Renal cortical epithelial cell (primary cell): ENCODE measurements at places on chromosomes 2 and 18.

- no peak for DNase-seq
These were observed 719.4 kb downstream of the SOCS6 start for GRCh38 chr18:71008257-71008656.

GRCh38 chr2:197359859-197360258 is 49.3 kb upstream of the ANKRD44 start:
- no peak for DNase-seq

DNA sequence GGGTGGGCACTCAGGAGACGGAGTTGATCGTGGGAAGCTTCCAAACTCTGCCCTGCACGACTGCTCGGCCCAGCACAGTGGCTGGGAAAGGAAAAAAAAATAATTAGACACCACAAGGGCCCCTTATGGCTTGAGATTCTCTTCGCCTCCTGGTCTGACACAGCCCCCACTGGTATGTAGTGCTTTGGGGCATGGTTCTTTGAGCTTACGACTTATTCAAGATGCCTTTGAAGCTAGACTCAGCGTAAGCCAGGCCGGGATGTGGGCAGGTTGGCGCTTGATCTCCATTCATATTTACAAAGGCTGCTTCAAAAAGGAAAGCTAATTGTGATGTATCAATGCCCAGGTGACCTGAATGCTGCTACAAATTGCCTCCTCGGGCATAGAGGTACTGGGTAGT is 50.5 kb downstream of the CXCR4 start:
- no peak for DNase-seq

GRCh38 chr18:11980163-11980493 is 1.2 kb upstream of the IMPA2 start:
- DNase-seq = no peak

GRCh38 chr2:161067846-161068350 is 92.3 kb upstream of the TANK start:
- no peak for DNase-seq

GRCh38 chr18:31830686-31831085 is 70.0 kb upstream of the SLC25A52 start:
- DNase-seq = no peak

DNA sequence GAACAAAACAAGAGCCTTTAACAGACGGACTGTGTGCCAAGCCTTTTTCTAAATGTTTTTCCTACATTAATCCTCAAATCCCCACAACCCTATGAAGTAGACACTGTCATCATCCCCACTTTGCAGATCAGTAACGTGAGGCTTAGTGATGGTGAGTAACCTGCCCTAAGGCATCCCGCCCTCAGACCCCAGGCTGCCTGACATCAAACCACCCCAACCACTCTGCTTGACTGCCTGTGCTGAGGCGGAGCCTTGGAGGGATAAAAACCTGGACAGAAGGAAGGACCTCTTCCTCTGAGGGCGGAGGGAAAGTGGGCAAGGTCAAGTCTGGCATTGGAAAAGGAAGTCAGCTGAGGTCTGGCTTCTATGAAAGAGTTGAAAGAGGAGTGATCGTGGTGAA is 104.6 kb downstream of the SP3 start:
- no peak for DNase-seq

DNA sequence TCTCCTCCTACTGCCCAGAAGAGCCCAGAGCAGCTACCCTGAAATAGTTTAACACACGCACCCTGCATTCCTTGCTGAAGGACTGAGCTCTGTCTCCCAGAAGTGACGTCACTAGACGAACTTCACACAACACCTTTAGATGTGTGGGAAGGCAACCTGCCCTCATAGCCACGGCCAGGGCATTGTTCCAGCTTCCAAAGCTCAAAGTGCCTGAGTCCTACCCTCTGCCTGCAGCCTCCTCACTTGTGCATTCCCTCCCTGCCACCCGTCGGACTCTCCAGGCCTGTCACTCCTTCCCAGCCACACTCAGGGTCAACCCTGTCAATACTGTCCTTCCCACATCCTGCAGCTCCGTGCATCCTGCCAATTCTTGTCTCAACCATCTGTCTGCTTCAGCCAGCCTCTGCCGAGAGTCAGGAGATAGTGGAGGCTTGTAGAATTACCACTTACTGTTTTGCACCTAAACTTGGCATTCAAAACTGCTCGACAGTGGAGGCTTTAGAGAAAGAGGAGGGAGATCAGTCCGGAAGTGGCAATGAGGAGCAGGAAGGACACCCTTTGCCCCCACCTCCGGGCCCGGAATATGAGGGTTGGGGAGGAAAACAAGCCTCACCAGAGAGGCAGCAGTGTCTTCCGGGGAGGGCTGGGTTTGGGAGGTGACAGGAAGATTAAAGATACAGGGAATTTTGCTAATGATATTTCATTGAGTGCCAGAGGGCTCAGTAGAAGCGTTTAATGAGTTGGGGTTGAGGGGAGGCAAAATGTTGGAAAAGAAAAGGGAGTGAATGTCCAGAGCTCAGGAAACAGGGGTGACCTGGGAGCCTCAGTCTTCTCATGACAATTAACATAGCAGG is 72.3 kb upstream of the ATG16L1 start:
- no peak for DNase-seq

- DNase-seq = peak; percentile 22
These were observed 13.1 kb downstream of the EIF4E2 start for GRCh38 chr2:232563580-232563979.

DNA sequence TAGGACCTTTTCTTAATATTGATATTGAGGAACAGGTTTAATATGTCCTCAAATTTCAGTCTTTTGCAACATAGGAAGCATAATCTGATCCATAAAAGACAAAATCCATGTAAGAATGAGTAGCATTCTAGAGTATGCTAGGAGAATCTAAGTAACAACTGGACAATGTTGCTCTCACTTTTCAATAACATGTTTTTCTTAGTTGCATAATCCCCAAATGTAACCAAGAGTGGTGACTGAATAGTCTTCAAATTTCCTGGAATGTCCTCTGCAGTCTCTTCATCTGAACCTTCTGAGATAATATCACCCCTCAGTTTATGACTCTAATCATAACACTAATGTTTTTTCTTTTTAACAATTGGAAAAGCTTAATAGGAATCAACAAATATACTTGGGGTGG is 110.0 kb upstream of the ZEB2 start:
- DNase-seq = no peak

- DNase-seq = peak; percentile 61
These were observed 14.9 kb downstream of the TYW5 start for GRCh38 chr2:199940373-199940772.

DNA sequence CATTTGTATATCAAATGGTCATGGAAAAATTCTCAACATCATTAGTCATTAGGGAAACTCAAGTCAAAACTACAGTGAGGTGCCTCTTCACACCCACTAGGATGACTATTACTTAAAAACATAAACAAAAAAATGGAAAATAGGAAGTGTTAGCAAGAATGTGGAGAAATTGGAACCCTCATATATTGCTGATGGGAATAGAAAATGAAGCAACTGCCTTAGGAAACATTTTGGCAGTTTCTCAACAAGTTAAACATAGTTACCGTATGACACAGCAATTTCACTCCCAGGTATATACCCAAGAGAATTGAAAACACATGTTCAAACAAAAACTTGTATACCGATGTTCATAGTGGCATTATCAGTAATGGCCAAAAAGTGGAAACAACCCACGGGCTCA is 18.1 kb upstream of the CYP26B1 start:
- DNase-seq = no peak

DNA sequence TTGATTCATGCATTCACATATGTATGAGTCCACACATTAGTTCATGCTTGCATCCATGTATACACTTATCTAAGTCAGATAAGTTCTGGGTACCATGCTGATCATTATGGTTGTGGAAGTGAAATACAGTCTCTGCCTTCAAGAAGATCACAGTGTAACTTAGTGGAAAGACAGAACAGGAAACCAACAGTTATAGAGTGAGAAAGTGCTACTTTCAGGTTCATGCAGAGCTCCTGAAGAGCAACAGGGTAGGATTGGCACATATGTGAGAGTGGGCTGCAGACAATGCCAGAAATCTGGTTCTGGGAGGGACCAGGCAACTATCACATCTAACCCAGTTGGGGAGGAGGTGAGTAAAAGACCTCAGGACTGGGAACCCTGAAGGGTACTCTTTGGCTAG is 35.4 kb upstream of the PGAP1 start:
- no peak for DNase-seq

DNA sequence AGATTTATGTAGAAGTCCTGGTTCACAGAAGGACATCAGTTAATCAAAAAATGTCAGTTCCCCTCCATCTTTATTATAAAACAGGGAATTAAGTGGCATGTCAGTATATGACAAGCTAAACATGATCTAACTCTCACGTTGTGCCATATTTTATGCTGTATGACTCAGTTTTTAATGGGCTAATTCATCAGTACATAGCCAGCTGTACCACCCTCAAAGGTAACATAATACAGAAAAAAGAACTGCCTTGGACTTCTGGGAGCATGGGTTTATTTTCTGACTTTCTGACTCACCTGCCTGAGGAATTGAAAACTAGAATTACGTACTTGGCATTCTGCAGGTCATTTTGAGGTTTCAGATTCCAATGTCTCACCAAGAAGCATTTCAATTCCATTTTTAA is 135.7 kb downstream of the CMPK2 start:
- no peak for DNase-seq

DNA sequence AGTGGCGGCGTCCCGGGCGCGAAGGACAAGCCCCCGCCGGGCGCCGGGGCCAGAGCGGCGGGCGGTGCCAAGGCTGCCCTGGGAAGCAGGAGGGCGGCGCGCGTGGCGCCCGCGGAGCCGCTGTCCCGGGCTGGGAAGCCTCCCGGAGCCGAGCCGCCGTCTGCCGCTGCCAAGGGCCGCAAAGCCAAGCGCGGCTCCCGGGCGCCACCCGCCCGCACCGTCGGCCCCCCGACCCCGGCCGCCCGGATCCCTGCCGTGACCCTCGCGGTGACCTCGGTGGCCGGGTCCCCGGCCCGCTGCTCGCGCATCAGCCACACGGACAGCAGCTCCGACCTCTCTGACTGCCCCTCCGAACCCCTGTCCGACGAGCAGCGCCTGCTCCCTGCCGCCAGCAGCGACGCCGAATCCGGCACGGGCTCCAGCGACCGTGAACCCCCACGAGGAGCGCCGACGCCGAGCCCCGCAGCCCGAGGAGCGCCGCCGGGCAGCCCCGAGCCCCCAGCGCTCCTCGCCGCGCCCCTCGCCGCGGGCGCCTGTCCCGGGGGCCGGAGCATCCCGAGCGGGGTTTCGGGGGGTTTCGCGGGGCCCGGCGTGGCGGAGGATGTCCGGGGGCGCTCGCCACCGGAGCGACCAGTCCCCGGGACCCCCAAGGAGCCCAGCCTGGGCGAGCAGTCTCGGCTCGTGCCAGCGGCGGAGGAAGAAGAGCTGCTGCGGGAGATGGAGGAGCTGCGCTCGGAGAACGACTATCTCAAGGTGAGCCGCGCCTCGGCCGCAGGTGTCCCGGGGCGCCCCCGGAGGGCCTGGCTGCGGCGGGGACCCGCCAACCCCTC is 820 bp downstream of the MTCL1 start:
- DNase-seq = no peak

DNA sequence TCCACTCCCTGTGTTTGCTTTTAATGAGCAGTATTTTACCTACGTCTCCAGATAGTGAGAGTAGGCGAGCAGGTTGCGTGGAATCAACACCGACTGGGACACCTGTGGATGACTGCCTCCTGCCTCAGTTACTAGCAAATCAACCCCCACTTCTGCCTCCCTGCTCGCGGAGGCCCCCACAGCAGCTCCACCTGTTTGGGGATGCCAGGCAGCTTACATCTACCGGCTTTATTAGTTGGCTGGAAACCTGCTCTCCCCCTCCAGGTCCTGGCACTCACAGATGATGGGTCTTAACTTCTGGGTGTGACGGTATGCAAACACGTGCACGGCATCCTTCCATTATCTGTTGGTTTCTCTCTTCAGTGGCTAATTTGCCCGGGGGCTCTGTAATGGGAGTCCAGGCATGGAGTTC is 164.4 kb upstream of the SESTD1 start:
- DNase-seq = no peak

- DNase-seq = no peak
These were observed 2.3 kb downstream of the EML4 start for GRCh38 chr2:42171396-42171980.

- DNase-seq = no peak
These were observed 728.8 kb upstream of the PIK3C3 start for GRCh38 chr18:41226186-41226585.
